ENCODE measurements at places on chromosomes 6 and 20.
A peak's percentile ranks its signal among the peaks of the same experiment; 100 is the strongest.

DNA sequence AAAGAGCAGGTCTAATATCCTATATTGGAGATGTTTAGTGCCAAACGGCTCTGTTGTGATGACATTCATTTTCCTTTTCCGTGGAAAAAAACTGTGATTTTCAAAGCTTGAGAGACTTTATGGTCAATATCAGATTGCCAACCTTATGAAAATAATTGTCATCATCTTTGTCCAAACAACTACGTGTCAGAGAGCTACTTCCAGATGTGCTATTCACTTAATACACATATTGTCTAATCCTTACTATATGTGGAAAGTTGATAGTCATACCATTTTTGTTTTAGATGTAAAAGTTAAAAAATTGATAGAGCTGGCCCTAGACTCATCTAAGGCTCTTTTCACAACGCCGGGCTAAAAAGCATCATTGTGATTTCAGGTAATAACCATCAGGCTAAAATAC lies 550.0 kb downstream of the PHF3 start:
- no peak for DNase-seq

DNA sequence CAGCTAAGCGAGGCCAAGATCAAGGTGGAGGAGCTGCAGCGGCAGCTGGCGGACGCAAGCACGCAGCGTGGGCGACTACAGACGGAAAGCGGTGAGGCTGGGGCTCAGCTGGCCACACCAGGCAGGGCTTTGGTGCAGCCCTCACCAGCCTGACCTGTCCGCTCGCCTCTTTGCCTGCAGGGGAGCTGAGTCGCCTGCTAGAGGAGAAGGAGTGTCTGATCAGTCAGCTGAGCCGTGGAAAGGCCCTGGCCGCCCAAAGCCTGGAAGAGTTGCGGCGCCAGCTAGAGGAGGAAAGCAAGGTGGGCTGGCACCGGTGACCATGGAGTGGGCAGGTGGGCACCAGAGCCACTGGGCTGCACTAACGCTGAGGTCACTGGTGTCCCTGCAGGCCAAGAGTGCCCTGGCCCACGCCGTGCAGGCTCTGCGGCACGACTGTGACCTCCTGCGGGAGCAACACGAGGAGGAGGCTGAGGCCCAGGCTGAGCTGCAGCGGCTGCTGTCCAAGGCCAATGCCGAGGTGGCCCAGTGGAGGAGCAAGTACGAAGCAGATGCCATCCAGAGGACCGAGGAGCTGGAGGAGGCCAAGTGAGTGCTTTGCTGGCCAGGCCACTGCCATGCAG lies 42.8 kb downstream of the MYH7B start:
- DNase-seq = no peak

DNA sequence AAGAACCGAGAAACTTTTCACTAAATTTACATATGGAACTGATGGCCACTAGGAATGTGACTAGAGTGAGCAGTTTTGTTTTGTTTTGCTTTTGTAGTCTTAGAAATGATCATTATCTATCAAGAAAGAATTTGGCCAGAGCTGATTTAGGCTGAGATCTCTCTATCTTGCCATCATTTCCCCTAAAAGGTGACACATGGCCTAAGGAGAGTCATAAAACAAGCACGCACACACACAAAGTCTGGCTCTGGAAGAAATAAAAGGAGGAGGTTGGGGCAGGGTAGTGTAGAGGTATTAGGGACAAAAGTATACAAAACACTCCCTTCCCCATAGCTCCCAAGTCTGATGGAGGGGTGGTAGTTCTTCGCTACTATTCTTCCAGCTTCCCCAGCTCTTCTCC lies 56.4 kb downstream of the RIPOR2 start:
- no peak for DNase-seq

GRCh38 chr20:49166534-49167449 lies 21.3 kb downstream of the STAU1 start:
- DNase-seq = no peak

DNA sequence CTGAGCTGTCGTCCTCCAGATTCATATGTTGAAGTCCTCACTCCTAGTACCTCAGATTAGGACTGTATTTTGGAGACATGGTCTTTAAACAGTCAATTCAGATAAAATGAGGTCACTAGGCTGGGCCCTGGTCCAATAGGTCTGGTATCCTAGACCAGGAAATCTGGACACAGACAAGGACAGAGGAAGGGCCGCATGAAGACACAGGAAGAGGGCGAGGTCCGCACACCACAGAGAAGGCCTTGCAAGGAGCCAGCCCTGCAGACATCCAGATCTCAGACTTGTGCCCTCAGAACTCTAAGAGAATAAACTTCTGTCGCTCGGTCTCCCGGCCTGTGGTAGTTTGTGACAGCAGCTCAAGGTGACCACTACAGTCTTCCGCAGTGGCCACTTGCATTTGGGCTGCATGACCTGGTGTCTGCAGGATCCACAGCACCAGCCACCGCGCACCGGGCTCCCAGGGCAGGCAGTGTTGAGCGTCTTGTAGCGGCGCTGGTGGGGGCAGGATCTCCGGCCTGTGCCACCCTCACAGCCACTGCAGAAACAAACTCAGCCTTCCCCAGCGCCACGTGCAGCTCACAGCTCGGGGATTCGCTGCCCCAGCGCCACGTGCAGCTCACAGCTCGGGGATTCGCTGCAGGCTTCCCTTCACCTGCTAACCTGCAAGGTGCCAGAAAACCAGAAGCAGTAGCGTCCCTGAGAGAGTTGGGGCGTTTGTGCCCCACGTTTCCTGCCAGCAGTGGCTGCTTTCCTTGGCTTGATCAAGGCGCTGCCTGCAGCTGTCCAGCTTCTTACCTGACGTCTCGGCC lies 6.0 kb upstream of the RBM38 start:
- DNase-seq = no peak

DNA sequence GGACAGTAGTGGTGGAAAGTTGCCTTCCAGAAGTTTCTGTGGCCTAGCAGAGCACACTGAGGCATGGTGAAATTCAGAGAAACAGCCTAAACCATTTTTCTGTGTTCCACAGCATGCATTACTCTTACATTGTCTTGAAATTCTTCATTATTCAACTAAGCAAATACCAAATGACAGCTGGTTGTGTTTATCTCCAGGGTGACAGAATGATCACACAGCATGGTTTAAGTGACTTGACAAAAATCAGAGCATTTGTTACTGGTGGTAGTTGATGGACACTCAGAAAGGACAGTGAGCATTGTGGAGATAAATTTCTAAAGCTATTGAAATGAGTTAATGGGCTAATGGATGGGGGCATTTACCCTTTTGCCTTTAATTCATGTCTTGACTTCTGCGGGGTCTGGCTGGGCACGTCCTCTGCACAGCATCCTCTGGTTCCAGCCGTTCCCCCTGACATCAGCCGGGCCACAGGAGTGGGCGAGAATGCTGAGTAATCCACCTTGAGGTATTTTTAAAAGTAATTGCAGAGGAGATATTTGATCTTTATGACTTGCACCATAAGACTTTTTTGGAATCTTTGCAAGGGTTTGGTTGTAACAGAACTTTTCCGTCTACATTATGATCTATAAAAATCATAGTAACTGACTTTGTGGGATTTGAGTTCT lies 78.9 kb upstream of the SCP2D1 start:
- no peak for DNase-seq

- no peak for DNase-seq
These were observed 311.1 kb upstream of the RNF24 start for GRCh38 chr20:4326195-4327065.

DNA sequence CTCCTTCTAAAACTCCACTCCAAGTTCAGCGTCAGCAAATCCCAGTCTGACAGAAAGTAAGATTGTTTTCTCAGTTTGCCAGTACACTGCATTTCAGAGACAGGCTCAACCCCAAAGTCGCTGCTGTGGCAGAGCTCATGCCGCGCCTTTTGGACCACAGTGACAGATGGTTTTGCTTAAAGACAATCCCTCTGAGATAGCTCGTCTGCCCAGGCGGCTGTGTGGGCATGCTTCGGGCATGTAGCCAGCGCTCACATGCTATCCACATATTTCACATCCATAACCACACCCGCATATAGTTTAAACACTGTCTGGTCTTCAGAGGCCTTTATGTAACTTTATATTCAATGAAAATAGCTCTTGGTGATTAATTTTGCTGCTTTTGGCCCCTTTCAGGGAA lies 14.7 kb upstream of the PXDC1 start:
- DNase-seq = no peak

GRCh38 chr6:36242161-36242560 lies 27.7 kb upstream of the PNPLA1 start:
- no peak for DNase-seq

- no peak for DNase-seq
These were observed 34.7 kb upstream of the TBXT start for GRCh38 chr6:166202321-166202733.

- DNase-seq = no peak
These were observed 21.9 kb upstream of the PLN start for GRCh38 chr6:118525913-118526780.

DNA sequence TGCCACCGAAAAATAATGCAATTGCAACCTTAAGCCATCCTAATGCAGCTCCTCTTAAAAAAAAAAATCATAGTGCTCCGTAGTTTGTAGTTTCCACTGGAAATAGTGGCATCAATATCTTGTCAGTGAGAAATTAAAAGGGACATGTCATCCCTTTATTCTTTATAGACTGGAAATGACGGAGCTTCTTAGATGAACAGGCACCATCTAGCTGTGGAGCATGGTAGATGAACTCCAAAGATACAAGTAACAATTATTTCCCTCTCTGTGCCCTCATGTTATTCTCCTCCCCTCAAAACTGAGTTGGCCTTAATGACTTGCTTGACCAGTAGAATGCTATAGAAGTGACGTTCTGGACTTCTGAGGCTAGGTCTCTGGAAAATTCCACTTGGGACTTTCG lies 268.1 kb upstream of the SPTLC3 start:
- no peak for DNase-seq

DNA sequence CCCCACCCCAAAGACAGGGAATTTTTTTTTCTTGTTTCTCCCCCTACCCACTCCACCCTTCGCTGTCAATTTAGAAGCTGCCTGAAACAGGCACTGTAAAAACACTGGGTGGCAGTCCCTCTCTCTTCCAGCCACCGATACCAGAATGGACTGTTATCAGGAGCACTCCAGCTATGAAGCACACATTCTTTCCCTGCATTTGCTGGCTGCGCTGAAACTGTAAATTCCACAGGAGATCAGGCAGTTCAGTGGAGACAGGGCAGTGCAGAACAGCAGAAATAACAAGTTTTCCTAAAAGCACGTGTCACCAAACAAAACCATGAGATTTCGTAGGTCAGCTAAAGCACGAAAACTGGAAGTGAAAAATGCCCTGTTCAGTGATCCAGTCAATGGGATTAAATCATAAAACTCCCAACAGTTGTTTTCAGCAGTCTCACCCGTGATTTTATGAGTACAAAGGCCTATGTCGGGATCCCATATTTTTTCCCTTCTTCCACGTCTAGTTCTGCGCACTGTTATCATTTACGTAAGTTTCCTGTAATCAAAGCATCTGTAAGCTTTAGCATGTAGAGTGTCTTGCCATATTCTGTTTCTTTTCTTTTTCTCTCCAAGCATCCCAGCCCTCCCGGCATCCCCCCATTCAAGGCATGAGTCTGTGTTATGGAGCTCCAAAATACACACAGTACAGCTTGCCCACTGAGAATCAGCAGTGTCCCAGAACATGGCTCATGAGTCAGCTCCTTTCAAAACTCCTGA lies 359.9 kb upstream of the EPHA7 start:
- DNase-seq = no peak

DNA sequence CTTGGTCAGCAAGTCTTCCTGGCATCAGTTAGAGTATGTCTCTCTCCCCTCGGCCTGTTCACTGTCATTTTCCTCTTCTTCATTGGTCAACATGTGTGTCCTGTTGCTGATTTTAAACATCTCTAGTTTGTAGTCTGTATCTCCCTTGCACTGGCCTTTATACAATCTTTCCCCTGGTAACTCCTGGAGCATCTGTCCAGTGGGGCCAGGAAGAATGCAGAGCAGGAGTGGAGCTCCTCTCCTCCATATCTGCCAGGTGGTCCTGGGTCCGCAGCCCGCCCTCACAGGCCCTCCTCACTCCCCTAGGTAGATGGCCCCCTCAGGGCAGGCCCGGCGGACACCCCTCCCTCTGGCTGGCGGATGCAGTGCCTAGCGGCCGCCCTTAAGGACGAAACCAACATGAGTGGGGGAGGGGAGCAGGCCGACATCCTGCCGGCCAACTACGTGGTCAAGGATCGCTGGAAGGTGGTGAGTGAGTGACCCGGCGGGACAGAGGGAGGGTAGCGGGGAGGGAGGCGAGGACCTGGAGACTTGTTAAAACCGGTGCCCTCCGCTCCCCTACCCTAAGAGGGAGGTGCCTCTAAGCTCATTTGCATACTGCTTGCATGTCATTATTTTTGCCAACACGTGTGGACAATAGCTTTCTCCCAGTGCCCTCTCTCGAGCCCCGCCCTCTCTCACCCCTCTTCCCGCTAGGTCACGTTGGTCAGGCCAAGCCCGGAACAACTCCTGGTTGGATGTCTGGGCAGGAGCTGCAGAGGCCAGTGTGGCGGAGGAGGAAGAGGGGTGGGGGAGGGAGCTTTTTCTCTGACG lies 3.2 kb downstream of the TTBK1 start:
- DNase-seq = peak; percentile 31

DNA sequence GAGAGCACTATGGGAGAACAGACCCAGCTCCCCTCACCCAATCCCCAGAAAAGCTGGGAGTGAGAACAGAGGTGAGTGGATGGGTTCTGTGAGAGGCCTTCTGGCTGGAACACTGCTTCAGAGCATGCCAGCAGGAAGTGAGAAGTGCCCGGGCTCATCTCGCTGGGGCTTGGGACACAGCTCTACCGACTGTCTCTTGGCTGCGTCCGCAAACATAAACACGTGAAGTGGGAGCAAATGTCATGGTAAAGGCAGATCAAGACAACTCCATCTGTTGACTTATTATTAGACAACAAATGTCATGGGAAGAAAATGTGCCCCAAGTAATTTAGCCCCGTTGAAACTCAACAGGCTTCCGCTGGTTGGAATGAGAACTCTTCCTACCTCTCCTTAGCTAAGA lies 25.9 kb downstream of the GNAS-AS1 start:
- DNase-seq = no peak

DNA sequence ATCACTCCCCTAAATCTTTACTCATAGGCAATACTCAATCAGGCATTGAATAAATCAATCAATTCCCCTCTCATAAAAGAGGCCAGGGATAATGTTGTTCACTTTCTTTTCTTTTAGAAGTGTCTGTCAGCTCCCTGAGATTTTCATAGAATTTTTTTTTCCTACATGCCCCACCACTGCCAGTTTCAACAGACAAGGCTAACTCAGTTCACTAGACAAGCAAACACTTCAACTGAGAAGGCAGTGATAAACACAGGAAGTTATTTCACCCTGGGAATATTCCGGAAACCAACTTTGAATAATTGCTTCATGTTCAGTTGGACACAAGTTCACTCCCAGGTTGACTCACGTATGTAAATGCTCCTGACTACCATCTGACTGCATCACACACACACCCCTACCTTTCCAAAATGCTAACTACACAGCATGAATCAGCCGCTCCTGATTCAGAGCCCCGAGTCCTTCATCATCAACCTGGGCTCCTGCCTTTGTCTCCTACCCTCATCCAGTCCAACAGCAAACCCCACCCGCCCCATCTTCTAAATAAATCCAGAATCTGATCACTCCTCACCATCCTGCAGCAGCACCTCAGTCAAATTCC lies 143.9 kb downstream of the BCAS1 start:
- no peak for DNase-seq

- DNase-seq = no peak
These were observed 47.1 kb downstream of the CD109 start for GRCh38 chr6:73743081-73743480.

GRCh38 chr6:72216222-72217068 lies 330.1 kb downstream of the RIMS1 start:
- DNase-seq = no peak

GRCh38 chr6:135258970-135259369 lies 77.9 kb downstream of the MYB start:
- no peak for DNase-seq

Data from uterus (tissue), 4 donors.